ENCODE measurements at places on chromosomes 11 and 22.

- peak; percentile 77 for DNase-seq
Measured at GRCh38 chr11:5605849-5606248, 9.4 kb downstream of the TRIM6 start.

DNA sequence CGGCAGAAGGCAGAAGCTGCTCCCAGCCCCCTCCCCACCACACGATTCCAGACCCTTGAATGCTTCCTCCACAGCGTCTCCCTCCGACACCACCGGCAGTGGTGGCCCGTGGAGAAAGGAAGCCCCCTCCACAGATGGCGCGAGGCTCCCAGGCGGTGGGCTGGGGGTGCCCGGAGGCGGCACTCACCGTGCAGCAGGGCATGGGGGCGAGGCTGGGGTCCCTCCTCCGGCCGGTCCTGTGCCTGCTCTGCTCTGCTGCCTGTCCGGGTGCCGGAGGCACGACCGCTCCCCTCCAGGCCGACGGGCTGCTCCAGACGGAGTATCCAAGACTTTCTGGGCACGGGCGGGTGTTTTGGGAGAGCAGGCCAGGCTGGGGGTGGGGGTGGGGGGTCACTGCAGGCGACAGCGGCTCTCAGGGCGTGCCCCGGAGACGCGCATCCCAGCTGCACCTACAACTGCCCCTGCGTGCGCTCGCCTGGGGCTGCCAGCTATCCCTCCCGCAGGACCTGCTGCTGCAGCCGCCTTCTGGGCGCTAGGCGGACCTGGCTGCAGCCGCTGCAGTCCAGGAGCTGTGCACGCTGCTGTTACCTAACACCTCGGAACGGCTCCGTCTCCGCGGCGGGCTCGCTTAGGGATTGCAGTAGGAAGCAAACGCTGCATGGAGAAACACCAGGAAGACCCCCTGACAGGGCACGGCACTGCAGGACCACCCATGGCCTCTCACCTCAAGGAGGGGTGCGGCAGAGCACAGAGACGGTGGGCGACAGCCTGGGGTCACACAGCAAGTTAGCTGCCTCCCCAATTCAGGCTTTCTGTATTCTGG is 15.2 kb downstream of the MRGPRG start:
- no peak for DNase-seq

GRCh38 chr22:20182365-20182764 is 31.5 kb upstream of the CCDC188 start:
- DNase-seq, result no peak

- DNase-seq, result no peak
Measured at GRCh38 chr22:49240016-49240380, 587.7 kb downstream of the BRD1 start.

- DNase-seq, result no peak
Measured at GRCh38 chr11:86175191-86175590, 69.4 kb upstream of the EED start.

- no peak for DNase-seq
Measured at GRCh38 chr22:25555586-25555985, 8.9 kb upstream of the GRK3 start.

GRCh38 chr11:130166457-130166784 is 6.8 kb downstream of the ST14 start:
- peak; percentile 79 for DNase-seq

DNA sequence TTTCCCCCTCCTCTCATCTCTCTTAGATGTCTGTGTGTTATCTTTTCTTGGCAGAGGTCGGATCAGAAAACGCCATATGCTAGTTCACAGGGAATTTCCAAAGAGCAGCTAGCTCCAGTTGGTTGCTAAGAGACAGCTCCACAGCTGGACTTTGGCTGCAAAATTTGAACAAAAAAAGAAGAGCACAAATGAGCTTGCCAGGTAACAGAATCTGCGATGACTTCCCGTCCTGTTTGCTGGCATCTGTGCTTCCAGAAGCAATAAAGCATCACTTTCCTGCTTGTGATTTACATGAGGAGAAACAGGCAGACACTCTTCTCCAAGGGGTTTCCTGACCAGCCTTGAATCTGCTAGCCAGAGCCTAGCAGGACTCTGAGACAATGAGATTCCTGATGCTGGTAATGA is 596.0 kb upstream of the B3GAT1 start:
- no peak for DNase-seq

DNA sequence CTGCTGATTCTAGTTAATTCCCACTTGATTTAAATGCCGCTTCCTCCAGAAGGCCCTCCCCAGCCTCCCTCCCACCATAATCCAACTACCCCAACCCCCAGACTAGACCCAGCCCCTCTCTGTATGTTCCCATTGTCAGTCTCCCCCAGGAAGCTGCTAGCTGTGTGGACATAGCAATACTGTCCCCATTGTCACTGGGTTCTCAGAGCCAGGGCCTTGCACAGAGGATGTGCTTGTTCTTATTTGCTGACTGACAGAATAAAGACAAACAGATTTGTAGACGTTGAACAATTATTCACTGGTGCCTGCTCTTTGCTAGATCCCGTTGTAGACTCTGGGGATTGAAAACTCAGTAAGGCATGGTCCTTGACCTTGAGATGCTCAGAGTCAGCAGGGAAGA is 45.7 kb upstream of the NAV2 start:
- DNase-seq, result no peak

GRCh38 chr11:82747471-82747870 is 13.8 kb upstream of the FAM181B start:
- DNase-seq, result no peak

DNA sequence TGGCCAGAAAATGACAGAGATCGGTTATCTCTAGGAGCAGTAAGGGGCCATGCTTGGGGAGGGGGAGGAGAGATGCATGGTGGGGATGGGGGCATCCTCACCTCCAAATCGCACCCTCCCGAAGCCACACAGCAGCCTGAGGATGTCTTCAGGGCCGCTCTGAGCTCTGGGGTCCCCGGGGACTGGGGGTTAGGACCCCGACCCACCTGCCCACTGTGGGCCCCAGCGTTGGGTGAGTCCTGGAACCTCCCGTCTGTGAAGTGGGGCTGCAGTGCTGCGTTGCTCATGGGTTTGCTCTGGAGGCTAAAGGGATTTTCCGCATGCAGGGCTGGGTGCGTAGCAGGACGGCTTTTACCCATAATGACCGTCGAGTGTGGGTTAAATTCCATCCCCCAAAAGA is 1046.3 kb downstream of the BRD1 start:
- DNase-seq, result no peak
